NCI-H446 (cell line): ENCODE measurements at places on chromosomes 7 and 10.

GRCh38 chr7:107173191-107173590, 4.4 kb downstream of the HBP1 start:
- DNase-seq, result no peak

- DNase-seq, result no peak
Measured at GRCh38 chr10:47141349-47141748, 158.6 kb upstream of the GDF10 start.

DNA sequence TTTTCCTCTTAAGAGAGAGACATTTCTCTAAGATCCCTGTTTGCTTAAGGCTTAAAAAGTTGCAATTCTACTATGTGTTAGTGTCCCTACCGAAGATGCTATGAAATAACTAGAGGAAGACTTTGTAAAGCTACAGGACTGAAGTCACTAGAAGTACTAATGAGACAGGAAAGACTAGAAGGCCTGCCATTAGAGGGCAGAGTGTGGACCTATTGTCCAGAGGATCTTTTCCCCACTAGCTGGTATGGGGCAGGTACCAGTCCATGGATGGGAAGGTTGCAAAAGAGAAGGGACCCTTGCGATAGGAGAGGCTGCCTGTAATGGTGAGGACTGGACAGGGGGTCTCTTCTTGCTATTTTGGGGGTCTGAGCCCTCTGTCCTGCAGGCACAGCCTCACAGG, 178.1 kb downstream of the TMEM178B start:
- DNase-seq, result no peak

GRCh38 chr10:93947524-93947923, 46.2 kb upstream of the PLCE1 start:
- no peak for DNase-seq
